CD4-positive, alpha-beta T cell treated with Interleukin-17A for 4 hours (primary cell): ENCODE measurements at places on chromosomes 12 and 14.

DNA sequence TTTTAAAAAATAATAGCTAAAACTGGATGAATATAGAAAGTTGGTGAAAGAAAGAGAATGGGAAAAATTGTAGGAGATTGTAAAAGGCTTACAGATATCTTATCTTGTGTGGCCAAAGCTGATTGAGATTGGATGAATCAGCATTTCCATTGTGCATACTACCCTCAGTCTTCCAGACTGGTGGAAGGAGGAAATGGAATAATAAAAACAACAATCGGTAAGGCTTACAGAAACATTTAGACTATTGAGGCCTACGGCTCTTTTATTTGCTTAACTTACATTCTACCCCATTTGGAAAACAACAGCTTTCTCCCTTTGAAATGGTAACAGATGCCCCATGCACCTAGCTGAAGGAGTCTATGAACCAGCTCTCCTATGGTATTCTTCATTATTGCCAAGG is 129.8 kb downstream of the PTPRB start:
- no peak for DNase-seq

GRCh38 chr12:25976289-25976688 is 17.8 kb downstream of the RASSF8 start:
- no peak for DNase-seq

DNA sequence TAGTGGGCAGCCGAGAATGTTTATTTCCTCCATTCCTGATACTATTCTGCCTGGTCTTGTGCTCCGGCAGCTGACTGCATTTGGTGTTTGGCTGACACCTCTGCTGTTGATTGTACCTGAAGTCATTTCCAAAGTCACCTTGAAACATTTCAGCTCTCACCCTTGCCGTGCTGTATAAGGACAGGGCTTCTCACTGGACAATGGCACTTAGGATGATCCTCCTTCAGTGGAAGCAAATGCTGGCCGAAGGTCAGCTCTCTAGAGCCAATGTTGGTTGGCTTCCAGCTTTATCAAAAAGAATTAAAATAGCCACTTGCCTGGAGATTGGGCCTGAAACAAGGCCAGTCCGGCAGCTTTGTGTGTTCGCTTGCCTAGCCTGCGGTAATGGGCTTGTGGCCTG is 44.0 kb downstream of the ACACB start:
- no peak for DNase-seq

- DNase-seq: peak; percentile 30
Observed at GRCh38 chr14:64800000-64800399, 79.7 kb downstream of the SPTB start.
